ENCODE measurements at places on chromosomes 1 and 21.

- DNase-seq: no peak
Measured at GRCh38 chr1:51070640-51071039, 31.4 kb upstream of the C1orf185 start.

DNA sequence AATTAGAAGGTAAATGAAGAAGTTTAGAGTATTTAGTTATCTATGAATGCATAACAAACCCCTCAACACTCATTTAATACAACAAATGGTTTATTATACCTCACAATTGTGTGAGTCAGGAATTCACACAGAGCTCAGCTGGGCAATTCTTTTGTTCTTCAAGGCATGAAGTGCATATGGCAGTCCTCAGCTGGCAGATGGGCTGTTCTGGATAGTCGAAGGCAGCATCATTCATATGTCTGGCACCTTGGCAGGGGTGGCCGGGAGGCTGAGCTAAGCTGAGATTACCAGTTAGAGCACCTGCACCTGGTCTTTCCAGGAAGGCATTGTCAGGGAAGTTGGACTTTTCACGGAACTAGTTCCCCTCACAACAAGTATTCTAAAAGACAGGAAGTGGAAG lies 286.2 kb upstream of the DUSP10 start:
- DNase-seq: no peak

DNA sequence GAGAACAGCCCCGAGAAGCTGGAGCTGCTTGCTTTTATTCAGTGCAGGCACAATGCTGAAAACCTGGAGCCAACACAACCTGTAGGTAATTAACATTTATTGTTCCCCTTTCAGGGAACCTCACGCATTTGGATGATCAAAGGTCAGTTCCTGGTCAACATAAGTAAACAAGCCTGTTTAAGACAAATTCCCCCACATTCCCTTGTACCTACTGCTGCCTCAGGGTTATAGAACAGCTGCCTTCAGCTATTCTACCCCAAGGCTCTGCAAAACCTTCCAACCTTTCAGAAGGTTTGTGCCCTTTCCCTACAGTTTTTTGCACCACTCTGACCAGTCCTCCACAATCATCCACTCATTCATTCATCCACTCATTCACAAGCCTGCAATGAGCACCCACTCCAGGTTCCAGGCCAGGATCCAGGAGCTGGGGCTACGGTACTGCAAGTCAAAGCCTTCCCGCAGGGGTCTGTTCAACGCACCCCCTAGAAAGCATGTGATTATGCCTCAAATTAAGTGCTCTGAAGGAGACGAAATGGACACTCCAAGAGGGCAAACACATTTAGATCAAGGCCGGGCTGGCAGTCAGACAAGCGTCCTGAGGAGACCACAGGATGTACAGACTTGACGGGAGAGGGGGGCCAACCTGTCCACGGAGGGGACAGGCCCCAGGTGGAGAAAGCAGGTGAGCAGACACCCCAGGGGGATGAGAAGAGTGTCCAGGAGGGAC lies 683.9 kb downstream of the MATN1 start:
- no peak for DNase-seq

- no peak for DNase-seq
Measured at GRCh38 chr1:84888753-84889152, 4.3 kb downstream of the LPAR3 start.

GRCh38 chr1:208245185-208245705 lies 1.1 kb upstream of the PLXNA2 start:
- peak; percentile 95 for DNase-seq

GRCh38 chr1:36342426-36343185 lies 19.2 kb upstream of the EVA1B start:
- no peak for DNase-seq

DNA sequence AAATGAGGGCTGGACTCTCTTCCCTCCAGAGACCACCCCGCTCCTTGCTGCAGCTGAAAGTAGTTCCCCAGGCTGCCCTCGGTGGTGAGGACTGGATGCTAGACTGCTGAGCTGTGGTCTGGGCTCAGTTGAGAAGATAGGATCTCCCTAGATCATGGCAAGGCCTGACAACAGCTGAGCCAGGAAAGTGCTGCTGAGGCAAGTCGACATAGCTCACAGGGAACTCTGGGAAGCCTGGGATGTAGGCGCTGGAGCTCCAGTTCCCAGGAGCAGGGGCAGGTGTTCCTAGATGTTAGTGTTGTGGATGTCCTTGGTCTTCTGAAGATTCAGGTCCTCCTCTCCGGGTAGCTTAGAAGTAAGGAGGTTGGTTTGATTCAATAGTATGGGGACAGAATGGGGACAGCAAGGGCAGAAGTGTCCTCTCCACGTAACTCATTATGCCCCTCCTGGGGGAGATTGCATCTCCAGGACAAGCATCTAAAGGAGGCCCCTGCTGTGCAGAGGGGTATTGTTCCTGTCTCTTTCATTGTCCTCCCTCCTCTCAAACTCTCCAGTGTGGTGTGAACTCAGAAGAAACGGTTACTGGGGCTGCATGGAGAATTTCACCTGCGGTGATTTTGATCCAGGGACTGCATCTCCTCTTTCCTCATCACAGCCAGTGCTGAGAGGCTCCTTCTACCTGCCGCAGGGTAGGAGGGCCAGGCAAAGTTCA lies 3.7 kb downstream of the CYB561D1 start:
- DNase-seq: no peak

DNA sequence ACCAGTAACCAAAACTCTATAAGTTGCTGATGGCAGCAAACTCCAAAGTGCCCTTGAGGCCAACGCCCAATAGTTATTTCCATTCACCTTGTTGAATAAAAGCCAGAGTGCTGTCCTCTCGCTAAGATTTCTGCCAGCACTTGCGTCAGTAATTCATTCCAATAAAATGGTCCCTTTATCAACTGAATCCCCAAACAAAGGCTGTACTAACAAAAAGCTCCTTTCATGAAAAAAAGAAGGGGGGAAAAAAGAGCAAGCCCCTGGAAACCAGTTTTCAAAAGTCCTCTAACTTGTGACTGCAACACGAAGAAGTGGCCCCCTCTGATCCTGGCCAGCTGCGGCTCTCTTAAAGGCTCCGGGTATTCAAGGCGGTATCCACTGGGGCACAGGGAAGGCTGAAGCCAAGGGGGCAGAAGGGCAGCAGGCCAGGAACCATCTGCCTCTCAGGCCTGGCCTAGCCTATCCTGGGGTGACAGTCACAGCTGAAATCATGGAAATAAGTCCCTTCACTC lies 55.8 kb upstream of the ZNF326 start:
- DNase-seq: peak; percentile 28

GRCh38 chr1:26483980-26484379 lies 11.7 kb downstream of the HMGN2 start:
- no peak for DNase-seq

- DNase-seq: peak; percentile 28
Measured at GRCh38 chr1:17617787-17618557, 78.5 kb downstream of the ARHGEF10L start.

DNA sequence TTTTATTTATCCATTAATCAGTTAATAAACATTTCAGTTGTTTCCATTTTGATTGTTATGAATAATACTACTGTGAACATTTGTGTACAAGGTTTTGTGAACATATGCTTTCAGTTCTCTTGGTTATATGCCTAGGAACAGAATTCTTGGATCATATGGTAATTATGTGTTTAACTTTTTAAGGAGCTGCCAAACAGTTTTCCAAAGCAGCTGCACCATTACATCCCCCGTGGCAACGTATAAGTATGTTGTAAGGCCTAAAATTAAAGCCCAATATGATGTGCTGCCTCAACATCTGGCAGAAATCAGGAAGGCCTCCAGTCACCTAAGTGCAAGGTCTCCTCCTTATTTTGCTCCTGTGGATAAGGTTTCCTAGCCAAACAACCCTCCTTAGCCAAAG lies 235.6 kb upstream of the CACYBP start:
- no peak for DNase-seq

- no peak for DNase-seq
Measured at GRCh38 chr1:59898927-59899326, 27.6 kb downstream of the CYP2J2 start.

- DNase-seq: no peak
Measured at GRCh38 chr21:35050348-35051286, 1.5 kb upstream of the RUNX1 start.

GRCh38 chr1:117501281-117501680 lies 104.6 kb upstream of the TENT5C start:
- DNase-seq: no peak
